ENCODE measurements at places on chromosomes 6 and 20.

DNA sequence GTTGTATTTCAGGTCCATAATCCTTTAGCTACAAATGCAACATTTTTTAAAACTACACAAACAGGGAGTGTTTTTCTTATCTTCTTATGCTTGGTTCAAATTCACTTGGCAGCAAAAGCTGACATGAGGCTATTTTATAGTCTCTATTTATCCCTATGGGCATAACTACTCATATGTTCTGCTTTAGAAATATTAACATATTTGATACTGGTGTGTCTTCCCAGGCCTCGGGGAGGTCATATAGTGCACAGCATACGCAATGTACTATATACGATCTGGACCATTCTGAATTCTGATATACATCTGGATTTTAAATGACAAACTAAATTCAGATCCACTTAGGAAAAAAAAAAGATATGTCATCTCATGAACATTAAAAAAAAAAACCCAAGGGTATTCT is 69.2 kb downstream of the TFAP2C start:
- no peak for DNase-seq

GRCh38 chr6:80223743-80224212 is 117.3 kb downstream of the BCKDHB start:
- no peak for DNase-seq

- DNase-seq: no peak
Measured at GRCh38 chr6:135496800-135497411, 634 bp downstream of the AHI1 start.

DNA sequence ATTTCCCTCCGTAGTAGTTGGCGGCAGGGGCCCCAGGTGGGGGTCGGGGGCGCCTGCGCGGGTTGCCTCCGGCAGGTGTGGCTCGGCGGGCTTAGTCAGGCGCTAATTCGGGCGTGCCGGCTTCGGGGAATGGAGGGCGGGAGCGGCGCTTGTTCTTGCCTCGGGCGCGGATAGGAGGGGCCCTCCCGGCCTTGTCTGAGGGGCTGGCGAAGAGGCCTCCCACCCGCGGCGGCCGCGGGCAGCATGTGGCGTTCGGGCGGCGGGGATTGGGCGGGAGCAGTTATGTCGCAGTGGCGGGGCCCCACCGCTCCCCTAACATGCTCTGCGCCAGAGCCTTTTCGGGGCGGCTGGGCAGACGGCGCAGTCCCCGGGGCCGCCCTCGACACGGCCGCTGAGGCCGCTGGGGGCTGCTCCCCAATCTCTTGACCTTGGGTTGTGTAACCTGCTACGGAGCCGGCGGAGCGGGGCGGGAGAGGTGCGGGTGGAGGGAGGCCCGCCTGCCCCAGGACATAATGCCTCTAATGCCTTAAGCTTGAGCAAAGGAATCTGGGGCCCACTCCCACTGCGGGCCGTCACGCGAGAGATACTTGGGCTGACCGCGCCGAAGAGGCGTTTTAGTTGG is 1.1 kb downstream of the AMD1 start:
- DNase-seq: peak; percentile 64

DNA sequence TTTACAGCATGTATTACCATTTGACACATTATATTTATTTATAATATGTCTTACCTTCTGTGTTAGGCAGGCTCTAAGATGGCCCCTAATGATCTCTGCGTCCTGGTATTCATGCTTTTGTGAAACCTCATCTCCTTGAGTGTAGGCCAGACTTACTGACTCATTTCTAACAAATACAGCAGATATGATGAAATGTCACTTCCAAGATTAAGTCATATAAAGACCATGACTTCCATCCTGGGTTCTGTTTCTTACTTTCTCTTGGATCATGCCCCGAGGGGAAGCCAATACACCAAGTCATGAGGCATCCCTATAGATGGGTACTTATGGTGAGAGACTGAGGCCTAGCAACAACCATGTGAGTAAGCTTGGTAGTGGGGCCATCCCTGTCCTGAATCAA is 30.2 kb downstream of the ZHX3 start:
- no peak for DNase-seq

DNA sequence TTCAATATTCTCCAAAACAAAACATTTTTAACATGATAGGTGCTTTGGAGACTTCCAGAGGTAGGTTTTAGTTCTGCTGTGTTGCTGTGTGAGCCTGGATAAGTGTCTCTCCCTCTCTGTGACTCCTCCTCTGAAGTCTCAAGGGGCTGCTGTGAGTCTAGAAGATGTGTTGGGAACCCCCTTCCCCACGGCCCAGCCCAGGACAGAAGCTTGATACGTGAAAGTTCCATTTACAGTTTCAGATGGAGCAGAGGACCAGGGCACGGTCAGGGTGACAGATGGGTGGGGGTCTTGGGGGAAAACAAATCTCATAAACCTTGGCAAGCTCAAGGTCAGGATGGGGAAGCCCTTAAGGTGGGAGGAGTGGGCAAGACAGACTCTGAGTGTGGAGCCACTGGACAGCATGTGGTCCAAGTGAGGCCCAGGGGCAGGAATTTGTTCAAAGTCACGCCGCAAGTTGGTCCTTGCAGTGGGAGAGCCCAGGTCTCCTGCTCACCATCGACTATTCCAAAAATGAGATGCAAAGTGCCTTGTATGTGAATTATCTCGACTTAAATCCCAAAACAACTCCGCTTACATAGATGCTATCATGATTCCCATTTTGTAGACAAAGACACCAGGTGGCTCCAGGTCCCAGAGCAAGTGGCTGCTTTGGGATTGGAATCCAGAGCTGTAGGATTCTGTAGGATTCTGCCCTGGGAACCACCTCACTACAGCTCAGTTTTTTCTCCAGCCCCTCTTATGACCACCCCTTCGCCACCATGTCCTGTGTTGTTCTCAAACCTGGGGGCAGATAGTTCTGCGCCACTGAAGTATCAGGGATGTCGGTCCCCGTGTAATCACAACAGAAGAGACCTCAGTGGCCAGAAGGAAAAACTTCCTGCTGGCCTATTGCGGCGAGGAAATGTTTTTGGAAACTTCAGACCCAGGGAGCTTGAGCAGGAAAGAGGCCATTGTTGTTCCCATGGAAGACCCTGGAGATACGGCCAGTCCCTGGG is 1.9 kb downstream of the TGM2 start:
- no peak for DNase-seq

DNA sequence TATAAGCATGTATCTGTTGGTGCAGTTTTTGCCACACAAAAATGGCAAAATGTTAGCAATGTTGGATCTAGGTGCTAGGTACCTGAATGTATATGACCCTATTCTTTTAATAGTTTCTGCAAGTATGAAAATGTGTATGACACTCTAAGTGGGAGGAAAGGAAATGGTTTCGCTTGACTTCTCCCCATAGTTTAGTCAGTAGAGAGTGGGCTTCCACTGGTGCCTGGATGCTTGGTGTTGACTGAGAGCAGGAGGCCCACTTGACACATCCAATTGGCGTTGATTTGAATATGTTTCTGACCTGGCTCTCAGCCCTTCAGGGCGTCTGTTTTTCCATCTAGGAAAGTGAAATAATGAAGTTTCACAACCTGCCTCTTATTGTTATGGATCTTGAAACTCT is 41.8 kb upstream of the GABRR1 start:
- DNase-seq: no peak

Data from CD4-positive, alpha-beta T cell (primary cell).